Stimulated activated CD8-positive, alpha-beta memory T cell treated with anti-CD3 and anti-CD28 coated beads, Interleukin-2, amount 100 ng/mL, for 48 hours (primary cell): ENCODE measurements at places on chromosomes 12 and 14.

DNA sequence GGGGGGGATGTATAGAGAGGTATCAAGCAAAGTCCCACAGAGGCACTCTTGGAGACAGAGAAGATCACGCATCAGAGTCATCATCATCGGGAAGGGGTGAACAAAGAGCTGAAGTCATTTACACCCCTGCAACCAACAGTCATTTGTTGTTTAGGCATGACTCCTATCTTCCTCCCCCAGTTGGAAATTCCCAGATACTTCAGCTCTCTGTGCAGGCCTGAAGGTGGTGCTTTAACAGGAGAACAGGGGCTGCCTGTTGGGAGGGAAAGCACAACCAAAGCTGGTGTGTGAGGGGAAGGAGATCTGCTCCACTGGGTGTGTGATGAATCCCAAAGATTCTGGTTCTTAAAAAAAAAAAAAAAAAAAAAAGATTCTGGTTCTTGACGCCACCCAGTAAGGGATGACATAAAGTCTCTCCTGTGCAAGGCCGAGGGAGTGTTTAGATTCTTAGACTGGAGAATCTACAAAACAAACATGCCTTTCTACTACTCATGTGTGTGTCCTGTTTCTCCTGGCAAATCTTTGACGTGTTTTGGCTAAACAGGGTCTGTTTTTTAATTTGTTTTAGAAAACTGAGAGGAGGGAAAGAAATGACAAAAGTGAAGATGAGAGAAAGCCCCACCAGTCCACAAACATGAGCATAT is 121.0 kb upstream of the ARHGAP5 start:
- no peak for DNase-seq

DNA sequence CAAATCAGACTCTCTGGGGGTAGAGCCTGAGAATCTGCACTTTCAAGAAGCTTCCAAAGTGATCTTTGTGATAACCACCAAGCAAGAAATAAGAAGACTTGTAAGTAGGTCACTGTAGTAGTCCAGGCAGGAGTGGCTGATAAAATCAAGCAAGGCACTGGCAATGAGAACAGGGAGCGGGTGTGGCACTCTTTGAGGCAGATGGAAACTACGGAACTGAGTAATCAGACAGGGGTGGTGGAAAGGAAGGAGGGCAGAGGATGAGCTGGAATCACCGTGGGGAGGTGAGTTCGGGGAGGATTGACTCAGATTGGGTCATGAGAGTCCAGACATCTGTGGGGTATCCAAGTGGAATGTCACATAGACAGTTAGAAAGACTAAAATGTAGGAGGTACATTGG is 44.4 kb upstream of the PLXNC1 start:
- no peak for DNase-seq

DNA sequence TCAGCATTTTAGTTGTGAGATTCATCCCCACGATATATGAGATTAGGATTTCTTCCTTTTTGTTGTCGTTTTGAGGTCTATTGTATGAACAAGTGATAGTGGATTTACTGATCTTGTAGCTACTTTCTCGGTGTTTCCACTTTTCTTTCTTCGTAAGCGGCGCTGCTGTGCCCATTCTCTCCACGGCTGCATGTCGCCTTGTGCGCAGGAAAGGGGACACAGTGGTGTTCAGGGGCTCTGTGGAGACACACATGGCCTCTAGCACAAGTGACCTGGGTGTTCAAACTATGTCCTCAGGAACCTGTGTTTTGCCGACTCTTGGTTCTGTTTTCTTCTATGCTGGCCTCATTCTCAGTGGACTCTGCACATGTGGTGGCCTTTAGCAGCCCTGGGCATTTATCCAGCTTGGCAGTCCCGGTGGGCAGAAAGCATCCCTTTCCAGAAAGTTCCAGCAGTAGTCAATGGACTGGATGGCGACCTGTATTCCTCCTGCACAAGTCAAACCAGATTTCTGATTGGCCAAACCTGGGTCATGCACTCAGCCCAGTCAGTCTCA is 18.7 kb downstream of the CKAP4 start:
- DNase-seq, result no peak

DNA sequence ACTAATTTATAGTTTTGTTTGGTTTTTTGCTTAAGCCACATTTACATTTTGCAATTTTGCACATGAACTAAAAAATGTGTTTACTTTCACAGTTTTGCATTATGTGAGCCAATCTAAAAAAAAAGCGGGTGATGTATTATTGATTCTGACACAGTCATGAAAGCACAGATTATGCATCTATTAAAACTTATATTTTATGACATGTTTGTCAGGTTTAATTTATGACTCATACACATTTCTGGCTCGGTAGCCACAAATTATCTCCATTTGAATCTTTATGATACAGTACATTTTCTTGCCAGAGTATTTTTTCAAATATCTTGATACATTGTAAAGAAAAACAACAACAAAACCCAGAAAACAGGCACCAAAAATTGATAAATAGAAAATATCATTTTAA is 280.4 kb upstream of the GRIP1 start:
- DNase-seq, result no peak

GRCh38 chr12:47121146-47121545 is 41.4 kb upstream of the AMIGO2 start:
- DNase-seq, result no peak

DNA sequence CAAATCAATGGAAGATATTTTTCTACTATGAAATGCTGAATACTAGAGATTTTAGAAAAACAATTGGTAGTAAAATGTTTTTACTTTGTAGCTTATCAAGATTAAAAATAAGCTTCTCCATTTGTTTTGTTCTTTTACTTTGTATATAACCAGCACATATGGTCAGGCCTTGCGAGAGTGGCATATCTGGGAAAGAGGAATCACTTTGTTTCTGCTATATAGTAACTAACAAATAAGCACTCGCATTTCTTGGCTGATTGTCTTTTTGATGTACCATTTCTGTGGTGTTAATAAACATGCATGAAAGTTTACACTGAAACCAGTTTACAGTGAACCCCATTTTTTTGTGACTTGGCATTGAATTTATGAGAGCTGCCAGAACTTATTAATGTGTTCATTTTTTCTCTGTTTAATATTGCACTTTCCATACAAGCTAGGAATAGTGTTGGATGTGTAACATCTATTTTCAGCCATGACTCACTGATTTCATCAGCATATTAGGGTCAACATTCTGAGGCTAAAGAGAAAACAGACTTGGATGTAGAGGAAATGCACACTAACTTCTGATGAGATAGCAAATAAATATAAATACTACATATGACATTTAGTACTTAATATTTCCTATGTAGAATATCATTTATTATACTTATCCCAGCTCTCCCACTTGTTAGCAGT is 635.5 kb downstream of the KCNH5 start:
- no peak for DNase-seq

DNA sequence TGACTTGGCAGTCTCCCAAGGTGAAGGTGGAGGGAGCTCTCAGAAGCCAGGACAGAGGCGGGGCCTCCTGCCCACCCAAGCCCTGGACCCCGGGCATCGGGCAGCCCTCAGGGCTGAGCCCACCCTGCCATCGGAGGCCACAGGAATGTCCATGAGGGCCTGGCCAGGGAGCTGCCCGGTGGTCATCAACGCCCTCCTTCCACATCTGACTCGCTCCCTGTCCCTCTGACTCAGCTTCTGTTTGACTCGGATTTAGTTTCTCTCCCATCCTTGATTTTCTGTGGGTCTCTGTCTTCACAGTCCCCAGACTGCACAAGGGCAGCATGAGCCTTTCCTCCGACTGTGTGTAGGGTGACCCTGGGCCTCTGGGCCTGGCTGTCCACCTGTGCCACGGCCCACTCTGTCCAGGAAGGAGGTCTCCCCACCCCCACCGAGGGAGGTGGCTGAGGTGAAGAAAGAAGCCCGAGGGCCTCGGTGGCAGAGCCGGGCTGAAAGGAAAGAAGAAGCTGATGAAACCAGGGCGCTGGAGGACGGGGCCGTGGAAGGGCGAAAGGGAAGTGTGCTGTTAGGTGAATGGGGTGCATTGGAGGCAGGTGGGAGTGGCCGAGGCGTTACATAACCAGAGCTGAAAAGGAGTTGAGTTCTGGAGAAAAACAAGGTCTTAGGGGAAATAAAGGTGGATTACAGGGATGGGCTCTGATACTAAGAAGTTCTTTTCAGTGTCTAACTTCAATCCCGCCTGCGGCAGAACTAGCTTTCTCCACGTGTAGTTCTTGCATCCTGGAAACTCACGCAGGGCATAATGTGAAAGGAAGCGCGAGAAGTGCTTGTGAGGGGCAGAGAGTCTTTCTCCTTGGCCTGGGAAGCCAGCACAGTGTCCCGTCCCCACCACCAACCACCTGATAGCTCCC is 16.7 kb upstream of the TMEM106C start:
- DNase-seq, result no peak

GRCh38 chr12:73769337-73769736 is 768.3 kb upstream of the ATXN7L3B start:
- no peak for DNase-seq

GRCh38 chr14:105418269-105419194 is 1.1 kb upstream of the MTA1 start:
- DNase-seq, result no peak

DNA sequence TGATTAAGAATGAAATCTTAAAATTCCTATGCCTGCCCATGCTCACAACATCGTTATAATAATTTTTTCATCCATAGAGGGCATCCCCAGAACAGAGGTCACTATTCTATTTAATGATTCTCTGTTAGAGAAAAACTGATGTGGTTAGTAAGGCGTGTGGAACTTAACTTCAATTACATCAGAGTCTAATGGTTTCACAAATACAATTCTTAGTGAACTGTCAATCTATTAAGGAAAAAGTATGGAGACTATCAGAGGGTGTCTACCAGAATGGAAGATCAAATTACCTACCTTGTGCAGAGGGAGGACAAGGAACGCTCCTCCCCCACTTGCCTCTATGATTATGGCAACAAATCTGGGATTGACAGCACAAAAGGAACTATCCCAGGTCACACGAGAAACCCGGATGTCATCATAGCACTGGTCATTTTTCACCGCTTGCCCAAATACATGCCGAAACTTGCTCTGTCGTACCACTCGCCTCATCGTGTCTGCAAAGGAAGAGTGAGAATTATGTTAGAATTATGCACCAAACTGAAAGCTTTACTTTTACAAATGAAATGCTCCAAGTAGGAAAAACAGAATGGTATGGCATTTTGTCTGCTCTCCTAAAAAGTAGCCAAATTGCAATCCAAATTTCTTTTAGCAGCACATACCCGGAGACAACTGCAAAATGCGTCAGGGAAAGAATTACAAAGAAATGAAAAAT is 30.3 kb downstream of the CORO1C start:
- no peak for DNase-seq

DNA sequence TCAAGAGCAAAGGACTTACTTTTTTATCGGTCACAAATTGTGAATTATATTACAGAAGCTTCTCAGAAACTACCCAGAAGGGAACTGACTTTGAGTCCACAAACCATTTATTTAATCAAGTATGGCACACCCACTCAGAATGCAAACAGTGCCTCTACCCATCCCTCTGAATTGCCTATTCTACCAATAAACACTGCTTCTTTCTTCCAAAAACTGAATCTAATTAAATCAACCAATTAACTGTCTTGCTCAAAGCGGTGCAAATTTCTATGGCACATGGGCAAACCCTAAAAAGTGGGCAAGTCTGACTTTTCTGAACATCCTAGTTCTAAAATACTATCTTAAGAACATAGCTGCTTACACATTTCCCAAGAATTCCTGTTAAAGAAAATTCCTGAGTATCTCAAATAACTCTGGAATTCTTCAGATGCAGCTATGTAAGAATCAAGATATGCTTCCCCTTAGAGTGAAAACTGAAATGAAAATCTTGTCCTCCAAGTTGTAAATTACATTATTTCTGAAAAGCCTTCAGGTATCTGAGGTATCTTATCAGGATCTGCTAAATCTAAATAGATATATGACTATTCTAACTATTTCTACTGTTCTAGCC is 4.3 kb downstream of the SPTLC2 start:
- no peak for DNase-seq

DNA sequence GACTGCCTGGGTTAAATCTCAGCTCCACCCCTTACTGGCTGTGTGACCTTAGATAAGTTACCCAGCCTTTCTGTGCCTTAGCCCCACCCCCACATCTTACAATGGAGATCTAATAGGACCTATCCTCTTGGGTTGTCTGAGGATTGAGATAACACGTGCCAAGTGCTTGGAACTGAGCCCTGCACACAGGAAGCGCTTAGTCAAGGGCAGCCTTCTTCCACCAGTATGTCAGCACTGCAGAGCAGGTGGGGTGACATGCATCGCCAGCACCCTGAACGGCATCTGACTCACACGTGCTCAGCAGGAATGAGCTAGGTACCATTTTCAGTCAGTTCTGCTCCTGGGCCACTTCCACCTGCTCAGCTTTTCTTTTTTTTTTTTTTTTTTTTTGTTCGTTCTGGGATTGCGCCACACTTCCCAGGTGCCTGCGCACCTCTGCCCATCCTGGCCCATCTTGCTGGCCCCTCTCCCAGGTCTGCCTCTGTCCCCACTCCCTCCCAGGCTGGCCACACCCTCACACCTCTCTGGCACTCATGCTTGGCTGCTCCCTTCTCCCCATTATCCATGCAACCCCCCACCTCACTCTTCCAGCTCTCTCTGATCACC is 19.6 kb downstream of the LGMN start:
- DNase-seq, result no peak

DNA sequence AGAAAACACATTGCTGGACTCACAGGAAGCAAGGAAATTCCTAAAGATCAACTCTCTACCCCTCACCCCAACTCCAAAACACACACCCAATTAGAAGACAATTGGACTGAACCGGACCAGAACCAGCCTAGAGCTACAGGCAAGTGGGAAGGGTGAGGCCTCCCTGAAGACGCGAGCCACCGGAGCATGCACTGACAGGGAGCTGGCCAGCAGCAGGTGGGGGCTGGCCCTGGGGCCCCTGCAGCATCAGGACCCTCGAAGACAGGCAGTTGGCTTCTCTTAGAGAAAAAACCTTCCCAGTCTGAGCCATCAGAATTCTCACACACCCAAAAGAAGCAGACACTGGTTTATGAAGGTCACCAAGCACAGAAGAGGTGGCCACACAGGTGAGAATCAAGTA is 209.5 kb upstream of the DIO3 start:
- no peak for DNase-seq

GRCh38 chr12:55726971-55727370 is 1.8 kb downstream of the CD63 start:
- no peak for DNase-seq

GRCh38 chr12:16323010-16323409 is 24.4 kb upstream of the MGST1 start:
- DNase-seq, result no peak

- peak; percentile 48 for DNase-seq
Observed at GRCh38 chr12:44774815-44775411, 101.2 kb downstream of the NELL2 start.

DNA sequence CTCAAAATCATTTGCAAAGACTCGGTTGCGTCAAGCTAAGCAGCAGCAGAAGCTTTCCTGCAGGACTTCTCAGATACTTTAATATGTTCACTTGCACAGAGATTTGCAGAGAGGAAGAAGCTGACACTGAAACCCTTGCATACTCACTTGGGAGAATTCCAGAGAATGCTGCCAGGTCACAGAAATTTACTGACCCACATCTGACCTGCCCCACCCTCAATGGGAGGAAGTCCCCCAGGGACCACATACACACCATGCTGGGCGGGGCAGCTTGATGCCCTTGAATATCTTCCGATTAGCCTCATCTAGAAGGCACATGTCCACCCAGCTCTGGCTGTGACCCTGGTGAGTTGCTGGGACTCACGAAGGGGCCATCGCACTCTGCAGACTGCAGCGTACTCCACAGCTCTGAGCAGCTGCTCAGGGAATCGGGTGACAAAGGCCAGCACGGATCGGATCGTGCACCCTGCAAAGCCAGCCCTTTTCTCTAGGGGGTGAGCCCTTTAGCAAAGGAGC is 83.2 kb downstream of the ITPK1 start:
- DNase-seq, result no peak
